ENCODE measurements at places on chromosomes 16 and 17.

GRCh38 chr17:80876950-80877728 is 114.5 kb upstream of the CHMP6 start:
- DNase-seq, result no peak

DNA sequence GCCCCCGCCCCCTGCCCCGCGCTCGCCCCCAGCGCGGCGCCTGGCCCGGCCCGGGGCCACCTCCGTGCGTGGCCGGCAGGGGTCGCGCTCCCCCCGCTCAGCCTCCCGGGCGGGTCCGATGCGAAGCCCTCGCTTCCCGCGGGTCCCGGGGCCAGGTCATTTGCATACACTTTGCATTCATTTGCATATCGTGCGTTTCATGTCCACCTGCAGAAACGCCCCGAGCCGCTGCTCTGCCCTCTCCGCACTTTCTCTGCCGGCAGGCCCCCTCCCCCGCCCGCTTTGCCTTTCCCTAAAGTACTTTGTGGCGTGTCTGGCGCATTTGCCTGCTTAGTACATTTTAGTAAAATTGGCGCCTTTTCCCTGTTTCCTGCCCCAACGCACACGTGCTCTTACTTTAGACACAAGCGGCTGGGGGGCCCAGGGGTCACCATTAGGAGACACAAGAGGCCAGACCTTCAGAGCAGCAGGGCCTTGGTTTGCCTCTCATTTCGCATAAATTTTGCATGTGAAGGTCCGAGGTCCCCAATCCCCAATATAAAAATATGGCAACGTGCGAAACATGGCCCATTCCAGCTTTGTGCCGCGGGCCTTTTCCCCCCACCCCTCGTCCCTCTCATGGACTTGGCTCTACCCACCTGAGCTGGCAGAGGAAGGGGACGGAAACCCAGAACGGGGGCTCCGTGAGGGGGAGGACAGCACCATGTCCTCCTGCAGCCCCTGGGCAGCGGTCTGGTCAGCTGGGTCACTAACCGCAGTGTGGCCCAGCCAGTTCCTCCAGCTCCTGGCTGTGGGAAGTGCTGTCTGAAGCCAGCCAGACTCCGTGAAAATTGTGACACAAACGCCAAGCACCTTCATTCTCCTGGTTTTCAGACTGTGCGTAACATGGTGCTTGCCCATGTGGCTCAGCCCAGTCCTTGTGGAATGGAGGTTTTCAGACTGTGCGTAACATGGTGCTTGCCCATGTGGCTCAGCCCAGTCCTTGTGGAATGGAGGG is 34.8 kb downstream of the CBFA2T3 start:
- DNase-seq, result no peak

DNA sequence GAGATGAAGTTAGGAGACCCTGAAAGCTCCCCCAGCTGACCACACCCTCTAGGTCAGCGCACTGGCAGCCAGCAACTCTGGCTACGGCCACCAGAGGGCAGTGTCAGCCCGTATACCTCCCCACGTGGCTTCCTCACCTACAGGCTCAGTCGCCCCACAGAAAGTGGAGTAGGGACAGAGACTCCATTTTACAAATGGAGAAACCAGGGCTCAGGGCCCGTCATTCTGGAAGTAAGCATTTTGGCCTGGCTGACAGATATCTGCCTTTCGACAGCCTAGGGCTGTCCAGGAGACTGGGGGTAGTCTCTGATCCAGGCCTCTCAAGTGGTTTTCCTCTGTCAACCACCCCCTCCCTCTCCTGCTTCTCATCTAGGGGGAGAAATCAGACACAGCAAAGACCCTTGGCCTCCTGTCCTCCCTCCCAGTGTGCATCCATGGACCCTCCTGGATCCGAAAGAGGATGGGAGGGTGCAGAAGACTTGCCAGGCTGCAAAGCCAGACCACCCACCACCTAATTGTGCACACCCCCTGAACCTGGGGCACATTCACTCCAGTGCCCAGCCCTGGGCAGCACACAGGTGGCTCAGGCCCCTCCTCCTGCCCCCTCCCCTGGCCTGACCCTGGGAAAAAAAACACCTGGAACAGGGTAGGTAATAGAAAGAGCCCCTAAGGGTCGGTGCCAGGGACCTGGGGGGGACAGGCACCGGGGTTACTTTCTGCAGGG is 3.8 kb upstream of the HAP1 start:
- peak; percentile 88 for DNase-seq

- DNase-seq, result no peak
Measured at GRCh38 chr17:73174126-73174525, 9.3 kb downstream of the SSTR2 start.

- no peak for DNase-seq
Measured at GRCh38 chr16:84464116-84464515, 40.3 kb downstream of the MEAK7 start.

DNA sequence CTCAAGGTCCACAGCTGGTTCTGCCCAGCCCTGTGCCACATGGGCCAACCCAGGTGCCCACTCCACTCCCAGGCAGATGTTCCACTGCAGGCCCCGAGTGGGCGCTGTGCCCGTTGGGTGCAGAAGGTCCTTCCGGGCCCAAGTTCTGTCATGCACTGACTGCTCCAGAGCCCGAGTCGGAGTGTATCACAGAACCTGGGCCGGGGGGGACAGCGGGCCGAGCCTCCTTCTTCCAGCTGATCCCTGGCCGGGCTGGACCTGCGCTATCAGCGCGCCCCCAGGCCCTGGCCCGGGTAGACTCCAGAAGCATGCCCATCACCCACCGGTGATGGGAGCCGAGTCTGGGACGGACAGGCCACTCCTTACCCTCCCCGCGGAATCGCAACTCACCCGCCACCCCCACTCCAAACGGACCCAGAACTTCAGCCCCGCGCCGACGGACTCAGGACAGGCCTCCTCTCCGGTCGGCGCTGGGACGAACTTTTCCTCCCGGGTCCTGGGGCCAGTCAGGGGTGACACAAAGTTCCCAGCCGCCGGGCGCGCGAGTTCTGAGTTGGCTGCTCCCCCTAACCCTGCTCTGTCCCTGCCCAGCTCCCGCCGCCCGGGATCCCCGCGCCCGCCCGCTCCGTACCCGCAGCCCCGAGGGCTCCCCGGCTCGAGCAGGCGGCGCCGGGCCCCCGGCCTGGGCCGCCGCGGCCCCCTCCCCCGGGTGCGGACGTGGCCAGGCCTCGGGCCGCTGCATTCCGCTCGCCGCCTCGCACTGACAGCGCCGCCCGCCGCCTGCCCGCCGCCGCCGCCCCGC is at the start of gene COPZ2:
Gene COPZ2, minus strand, starts transcription at position 762 of the 802 bp plus-strand sequence. Its CDS starts 20 bp downstream, at position 742.
- DNase-seq, result no peak

GRCh38 chr17:43393944-43394482 is 4.8 kb upstream of the ARL4D start:
- peak; percentile 82 for DNase-seq

DNA sequence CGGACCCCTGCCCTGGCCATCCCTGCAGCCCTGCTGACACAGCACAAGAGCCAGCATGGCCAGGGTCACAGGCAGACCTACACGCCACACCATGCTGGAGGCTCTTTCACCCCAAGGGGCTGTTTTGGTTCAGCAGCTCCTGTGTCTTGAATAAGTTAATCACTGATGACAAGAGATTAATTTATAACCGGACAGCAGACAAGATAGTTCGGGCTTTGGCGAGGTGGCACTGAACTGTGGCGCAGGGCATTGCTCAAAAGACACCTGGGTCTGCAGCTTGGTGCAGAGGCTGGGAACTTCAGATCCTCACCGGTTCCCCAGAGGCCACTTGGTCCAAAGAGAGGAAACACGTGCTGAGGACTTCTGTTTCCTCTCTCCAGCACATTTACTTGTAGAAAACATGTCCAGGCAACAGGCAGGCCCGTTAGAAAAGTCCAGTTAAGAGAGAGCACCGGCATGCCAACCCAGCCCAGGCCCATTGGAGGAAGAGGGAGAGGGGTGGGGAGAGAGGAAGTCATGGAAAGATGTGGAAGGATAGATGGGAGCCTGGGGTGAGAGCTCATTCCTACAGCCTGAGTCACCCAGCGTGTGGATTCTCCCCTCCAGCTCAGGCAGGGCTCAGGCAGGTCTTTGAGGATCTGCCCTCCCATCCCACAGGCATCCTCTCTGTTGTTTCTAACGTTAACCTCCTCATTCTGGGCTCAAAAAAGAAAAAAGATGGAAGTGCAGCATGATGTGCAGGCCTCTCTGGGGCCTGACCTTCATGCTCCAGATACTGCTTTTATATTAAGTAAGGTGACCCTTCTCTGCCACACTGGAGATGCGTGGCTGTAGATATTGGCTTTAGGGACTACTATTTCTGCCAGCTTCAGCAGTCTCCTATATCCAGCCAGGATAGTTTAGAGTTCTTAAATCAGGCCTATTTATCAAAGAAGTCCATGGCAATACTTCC is 80.0 kb upstream of the HNF1B start:
- DNase-seq, result no peak

GRCh38 chr16:17321824-17322223 is 148.9 kb downstream of the XYLT1 start:
- no peak for DNase-seq

DNA sequence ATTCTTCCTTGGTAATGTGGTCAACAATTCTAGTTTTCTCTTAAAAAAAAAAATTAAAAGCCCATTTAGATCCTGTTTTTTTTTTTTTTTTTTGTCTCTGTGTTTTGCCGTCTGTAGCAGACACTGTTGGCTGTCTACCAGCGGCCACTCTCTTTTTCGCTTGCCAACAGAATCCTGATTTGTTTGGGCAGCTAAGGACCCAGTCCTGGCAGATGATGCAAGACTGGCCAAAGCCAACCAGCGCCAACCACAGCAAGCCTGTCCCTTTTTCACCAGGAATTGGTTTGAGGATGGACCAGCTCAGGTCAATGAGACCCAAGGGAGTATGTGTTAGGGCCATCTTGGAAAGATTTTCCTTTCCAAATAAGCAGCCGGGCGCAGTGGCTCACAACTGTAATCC is 28.2 kb downstream of the ST3GAL2 start:
- no peak for DNase-seq

- DNase-seq, result no peak
Measured at GRCh38 chr17:76536511-76537287, 810 bp downstream of the CYGB start.

DNA sequence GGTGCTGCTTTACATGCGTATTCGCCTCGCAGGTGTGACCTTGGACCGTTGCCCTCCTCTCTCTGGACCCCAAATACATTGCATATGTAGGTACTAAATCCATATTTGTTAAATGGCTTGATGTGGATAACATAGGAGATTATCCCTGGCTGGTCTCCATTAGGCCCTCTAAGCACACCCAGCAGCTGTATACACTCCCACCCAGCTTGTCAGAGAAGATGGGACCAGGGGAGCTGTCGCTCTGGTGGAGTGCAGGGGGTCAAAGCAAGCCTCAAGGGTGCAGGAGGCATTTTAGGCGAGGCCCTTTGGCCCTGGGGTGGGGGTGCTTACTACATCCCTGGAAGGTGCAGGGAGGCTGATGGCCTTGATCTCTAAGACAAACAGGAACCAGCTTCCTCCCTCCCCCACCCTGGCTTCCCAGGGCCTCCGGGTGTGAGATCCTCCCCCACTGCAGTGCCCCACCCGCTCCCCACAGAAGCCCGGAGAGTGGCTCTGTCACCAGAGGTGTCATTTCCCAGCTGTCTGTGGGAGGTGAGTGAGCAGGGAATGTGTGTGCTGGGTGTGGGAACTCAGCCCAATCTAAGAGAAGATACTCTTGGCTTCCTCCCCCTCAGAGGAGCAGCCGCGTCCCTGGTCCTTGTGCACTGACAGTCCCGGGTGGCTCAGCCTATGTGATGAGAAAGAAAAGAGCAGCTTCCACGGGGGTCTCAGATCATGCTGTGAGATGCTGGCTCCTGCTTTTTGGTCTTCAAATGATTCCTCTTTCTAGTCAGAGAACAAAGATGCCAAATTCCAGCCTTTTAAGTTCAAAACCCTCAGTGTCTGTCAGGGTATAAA is 1.4 kb upstream of the VAMP2 start:
- DNase-seq, result no peak

- DNase-seq, result no peak
Measured at GRCh38 chr16:52621651-52622050, 74.7 kb upstream of the TOX3 start.

- no peak for DNase-seq
Measured at GRCh38 chr17:4594931-4595684, 10.8 kb downstream of the SMTNL2 start.

DNA sequence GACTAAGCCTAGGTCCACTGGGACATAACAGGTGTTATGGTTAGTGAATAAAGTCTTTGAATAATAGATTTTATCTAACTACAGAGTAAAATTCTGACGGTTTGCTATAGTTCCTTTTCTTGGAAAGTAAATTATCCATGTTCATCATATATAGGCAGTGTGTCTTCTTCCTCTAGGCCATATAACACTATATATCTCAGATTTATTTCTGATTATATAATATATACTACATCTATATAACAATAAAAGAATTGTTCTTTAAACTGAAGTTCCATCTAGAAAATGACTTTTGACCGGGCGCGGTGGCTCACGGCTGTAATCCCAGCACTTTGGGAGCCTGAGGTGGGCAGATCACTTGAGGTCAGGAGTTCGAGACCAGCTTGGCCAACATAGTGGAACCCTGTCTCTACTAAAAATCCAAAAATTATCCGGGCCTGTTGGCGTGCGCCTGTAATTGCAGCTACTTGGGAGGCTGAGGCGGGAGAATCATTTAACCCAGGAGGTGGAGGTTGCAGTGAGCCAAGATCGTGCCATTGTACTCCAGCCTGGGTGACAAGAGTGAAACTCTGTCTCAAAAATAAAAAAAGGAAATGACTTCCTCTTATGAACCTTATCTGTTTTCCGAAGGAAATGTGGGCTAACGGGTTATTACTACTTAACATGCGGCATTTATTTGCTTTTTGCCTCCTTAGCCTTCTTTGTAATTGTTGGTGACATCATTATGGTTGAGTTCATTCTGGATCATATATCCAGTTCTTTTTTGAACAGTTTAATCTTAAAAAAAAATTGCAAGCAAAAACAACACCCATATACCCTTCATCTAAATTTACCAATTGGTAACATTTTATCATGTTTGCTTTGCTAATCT is 29.2 kb downstream of the NOL11 start:
- DNase-seq, result no peak

GRCh38 chr16:88767546-88768070 is 17.4 kb downstream of the PIEZO1 start:
- DNase-seq, result no peak

DNA sequence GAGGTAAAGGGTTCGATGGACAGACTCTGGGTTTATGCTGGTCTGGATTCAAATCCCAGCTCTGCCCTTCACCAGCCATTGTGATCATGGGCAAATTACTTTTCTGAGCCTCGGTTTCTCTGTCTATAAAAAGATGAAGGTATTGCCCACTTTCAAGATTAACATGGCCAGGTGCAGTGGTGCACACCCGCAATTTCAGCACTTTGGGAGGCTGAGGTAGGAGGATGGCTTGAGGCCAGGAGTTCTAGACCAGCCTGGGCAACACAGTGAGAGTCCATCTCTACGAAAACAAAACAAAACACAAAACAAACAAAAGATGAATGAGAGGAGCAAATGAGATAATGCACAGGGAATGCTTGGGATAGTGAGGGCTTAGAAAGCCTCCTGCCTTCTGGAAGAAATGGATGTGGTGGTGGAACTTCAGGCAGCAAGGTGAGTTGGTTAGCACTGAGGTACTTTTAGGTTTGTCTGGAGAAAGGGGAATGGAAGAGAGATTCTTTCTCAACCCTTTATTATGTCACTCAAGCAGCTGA is 8.5 kb downstream of the ADGRG3 start:
- DNase-seq, result no peak

DNA sequence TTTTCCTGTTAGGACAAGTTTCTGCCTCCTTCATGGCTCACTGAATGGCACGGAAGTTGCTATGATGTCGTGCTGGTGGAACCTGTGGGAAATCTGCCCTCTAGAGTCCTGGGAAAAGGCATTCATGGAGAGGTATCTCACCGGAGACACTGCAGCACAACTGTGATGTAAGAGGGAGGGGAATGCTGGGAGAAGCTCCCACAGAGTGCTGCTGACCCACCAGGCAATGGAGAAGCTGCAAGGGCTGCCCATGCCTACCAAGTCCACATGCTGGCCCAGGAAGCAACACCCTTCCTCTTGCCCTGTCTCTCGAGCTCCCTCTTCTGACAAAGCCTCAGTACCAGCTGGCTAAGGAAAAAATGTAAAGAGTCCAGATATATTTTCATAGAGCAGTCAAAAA is 45.2 kb upstream of the SLC5A11 start:
- no peak for DNase-seq

All from right renal pelvis (tissue), 4 donors.